ENCODE measurements at places on chromosomes 5 and 9. TPM values are rescaled to one million over a fixed set of nuclear protein-coding genes. Genes with fewer than 3 reads are reported as not detected.

- no peak for DNase-seq
Measured at GRCh38 chr9:131823701-131824146, 83.8 kb upstream of the RAPGEF1 start.

Gene MXD3
- 55.7 TPM for total RNA-seq

- DNase-seq = no peak
Measured at GRCh38 chr9:69824499-69825252, 4.1 kb downstream of the CFAP95 start.

Gene ACTBL2
- total RNA-seq = 0.16 TPM

DNA sequence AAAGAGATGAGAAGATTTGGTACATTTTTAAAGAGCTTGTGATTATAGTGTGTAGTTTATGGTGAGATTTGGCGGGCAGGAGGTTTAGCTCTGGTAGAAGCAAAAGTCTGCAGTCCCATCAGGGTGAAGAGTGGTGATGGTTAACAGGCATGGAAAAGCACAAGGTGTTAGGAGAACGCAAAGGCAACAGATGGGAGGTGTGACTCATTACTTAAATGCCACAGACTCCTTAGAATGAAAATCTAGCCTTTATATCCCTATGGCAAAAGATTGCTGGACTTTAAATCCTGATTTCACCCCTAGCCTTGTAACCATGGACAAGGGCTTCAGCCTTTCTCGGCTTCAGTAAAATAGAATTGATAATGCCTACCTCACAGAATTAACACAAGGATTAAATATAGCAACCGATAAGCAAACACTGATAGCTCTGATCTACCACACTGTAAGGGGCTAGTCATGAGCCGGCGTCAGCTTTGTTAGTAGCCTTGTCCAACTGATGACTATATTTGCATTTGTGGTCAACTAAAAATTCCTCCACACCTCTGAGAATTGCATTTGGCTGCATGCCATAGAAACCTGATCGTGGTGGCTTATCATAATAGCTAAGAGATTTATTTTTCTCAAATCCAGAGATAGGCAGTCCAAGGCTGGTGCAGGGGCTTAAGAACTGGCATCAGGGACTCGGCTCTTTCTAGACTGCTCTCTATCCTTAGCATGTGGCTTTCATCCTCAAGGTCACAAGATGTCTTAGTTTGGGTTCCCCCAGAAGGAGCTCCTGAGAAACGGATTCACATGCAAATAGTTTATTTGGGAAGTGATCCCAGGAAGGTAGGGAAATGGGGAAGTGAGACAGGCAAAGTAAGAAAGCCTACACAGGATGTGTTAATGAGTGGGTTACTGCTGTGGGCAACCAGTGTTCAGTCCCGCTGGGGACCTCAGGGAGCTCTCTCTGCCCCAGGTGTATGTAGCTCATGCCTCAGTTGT lies 19.6 kb downstream of the MFAP3 start:
- DNase-seq = peak; percentile 57

DNA sequence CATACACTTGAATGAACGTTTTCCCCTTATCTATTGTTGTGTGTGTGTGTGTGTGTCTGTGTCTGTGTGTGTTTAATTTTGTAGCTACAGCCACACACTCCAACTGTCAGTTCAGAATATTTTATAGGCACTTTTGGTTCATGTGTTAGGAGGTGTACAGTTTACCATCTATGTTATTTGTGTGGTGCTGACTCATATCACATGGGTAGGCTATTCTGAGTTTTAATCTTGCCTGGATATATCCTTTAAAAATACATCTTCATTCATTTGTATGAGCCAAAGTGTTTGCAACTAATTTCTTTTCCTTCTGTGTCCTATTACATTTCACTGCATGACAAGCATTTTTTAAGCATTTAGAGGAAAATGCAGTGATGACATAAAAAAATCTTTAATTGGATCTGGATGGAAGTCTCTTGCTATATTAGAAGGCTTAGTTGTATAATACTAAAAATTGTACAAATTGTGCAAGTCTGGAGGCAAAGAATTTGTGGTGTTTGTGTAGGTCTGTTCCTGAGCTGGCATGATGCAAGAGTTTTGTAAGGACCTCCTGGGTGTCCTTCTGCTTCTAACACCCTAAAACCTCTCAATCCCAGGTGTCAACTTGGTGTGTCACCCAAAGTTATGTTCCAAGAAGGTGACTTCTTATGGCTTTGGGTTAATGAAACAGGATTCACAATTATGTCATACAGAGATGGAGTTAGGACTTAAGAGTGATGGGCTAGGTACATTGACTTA lies 52.4 kb upstream of the HMHB1 start:
- no peak for DNase-seq

DNA sequence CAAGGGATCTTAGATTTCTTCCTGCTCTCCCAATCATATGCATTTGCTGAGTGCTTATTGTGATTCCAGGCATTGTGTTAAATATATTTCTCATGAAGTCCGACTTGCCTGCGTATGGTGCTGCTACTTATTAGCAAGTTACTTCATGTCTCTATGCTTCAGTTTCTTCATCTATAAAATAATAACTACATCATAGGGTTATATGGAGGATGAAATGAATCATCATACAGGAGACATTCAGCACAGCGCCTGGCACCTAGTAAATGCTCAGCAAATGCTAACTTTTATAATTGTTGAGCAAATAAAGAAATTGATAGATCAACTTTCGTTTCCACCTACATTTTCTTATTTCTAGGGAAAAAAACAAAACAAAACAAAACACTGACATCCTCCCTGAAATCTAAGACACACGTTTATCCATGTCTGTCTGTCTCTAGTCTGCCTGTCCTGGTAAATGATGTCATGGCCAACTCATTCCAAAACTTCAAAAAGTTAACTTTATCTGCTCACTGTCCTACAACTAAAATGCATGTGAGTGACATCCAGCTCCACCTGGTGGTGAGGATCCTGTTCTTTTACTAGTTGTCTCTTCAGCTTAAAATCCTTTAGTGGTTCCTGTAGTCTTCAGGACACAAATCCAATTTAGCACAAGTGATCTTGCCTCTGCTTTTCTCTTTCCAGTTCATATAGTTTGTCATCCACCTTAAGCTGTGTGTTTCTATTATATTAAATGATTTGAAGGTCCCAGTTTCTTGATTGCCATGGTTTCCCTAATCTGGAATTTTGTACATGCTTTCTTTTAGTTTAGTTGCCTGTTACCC lies 27.7 kb downstream of the PPP3R2 start:
- peak; percentile 58 for DNase-seq

- DNase-seq = peak; percentile 1
Measured at GRCh38 chr5:115435778-115436712, 108.5 kb downstream of the FEM1C start.

Gene NR2F1
- 19.7 TPM for total RNA-seq

DNA sequence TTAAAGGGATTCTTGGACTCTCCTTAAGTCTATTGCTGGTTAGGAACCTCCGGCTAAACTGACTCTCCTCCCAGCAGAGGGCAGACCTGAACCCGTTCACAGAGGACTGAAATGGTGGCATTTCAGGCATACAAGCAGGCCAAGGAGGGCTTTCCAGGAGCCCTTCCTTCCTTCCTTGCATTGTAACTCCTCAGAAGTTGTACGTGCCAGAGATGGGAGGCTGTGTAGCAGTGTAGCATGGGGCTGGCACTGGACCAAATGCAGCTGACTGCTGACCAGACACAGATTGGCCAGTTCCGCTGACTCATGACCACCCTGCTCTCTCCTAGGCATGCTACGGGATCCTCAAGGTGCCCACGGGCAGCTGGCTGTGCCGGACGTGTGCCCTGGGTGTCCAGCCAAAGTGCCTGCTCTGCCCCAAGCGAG lies 36.4 kb downstream of the JADE2 start:
- peak; percentile 19 for DNase-seq

GRCh38 chr9:9557804-9558334 lies 1054.9 kb downstream of the PTPRD start:
- no peak for DNase-seq

Gene C8G
- 0.71 TPM for total RNA-seq

DNA sequence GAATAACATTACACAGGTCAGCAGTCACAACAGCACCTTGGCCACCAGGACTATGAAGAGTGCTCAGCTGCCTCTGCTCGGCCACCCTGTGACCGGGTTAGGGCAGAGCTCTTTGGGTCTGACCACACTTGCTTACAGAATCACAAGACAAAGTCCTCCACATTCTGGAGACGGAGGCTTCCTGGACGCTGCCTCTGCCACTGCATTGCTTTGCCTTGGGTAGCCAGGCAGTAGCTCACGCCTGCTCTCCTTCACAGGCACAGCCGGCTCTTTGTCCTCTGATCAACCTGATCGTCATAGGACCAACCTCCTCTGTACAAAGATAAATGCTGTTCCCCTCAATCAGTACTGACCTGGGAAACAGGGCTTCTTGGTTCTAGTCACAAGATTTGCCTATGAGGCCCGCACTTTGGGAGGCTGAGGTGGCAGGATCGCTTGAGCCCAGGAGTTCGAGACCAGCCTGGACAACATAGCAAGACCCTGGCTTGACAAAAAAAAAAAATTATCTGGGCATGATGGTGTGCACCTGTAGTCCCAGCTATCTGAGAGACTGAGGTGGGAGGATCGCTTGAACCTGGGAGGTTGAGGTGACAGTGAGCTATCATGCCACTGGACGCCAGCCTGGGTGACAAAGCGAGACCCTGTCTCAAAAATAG lies 128.4 kb upstream of the IER5L start:
- no peak for DNase-seq

Gene TAF1L
- under 0.01 TPM for total RNA-seq

All from HT-29 (cell line).